Left lung (tissue), 14 donors: ENCODE measurements at places on chromosomes 3 and 15. TPM values are rescaled to one million over a fixed set of nuclear protein-coding genes. Genes with fewer than 3 reads are reported as not detected.

The FBXW12 gene
- 0.40 TPM for polyA plus RNA-seq

The NEO1 gene
- polyA plus RNA-seq: 130 TPM

The TMCO5A gene
- polyA plus RNA-seq: not detected

- no peak for DNase-seq
Measured at GRCh38 chr3:14614189-14614588, 37.4 kb upstream of the CCDC174 start.

GRCh38 chr15:67150023-67150860 is 84.8 kb downstream of the SMAD3 start:
- peak; percentile 72 for DNase-seq
